Urothelium cell line (cell line): ENCODE measurements at places on chromosomes 7 and 10.

GRCh38 chr7:48664241-48664640, 260.1 kb upstream of the CDC14C start:
- no peak for DNase-seq

GRCh38 chr10:63520500-63521415, at the start of gene REEP3:
Gene REEP3, plus strand, starts transcription at chr10:63521401. Its CDS starts 145 bp downstream, at chr10:63521546.
- DNase-seq: peak; percentile 89

- no peak for DNase-seq
These were observed 325.4 kb upstream of the SEMA3C start for GRCh38 chr7:81244224-81244623.

GRCh38 chr7:19410691-19411090, 265.5 kb upstream of the FERD3L start:
- DNase-seq: no peak

- no peak for DNase-seq
These were observed 88.9 kb upstream of the NEBL start for GRCh38 chr10:20986049-20986448.

DNA sequence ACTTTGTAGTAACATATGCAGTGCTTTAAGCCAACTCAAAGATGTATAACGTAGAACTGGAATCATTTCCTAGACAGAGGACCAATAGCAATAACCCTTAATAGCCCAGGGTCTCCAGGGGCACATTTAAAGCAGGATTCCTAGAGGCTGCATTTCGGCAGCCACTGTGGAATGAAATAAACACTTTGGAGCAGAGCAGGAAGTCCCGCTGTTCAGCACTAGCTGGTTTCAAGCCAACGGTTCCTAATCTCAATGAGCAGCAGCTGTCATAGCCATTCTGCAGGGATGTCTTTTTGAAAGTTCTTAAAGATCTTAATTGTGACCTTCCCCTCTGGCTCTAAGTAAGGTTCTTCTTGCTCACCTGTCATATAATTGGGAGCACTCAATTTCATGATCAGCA, 18.4 kb upstream of the MACROH2A2 start:
- DNase-seq: no peak

GRCh38 chr7:30403477-30403876, 75.1 kb downstream of the NOD1 start:
- no peak for DNase-seq

- DNase-seq: no peak
These were observed 897.9 kb upstream of the AUTS2 start for GRCh38 chr7:68700414-68700813.

DNA sequence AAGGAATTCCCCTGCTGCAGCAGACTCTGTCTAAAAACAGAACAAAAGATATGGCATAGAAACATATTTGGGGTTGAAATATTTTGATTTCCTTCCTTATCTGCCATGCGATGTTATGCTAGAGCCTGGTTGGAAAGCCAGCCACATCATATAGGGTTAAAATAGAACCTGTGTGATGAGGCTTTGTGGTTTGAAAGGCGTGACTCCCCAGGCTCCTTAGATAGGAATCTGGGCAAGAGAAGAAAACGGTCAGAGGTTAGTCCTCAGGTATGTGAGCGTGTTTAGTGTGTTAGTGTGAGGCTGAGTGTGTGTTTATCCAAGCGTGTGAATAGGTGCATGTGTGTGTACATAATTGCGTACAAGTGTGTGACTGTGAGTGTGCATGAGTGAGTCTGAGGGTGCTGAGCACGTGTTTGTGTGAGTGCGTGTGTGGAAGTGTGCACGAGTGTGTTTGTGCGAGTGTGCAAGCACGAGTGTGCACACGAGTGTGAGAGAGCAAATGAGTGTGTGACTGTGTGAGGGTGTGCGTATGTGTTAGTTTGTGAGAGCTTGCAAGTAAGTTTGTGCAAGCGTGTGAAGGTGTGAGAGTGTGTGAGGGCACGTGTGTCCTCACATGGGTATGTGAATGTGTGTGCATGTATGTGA, 79.9 kb downstream of the COL26A1 start:
- peak; percentile 63 for DNase-seq

DNA sequence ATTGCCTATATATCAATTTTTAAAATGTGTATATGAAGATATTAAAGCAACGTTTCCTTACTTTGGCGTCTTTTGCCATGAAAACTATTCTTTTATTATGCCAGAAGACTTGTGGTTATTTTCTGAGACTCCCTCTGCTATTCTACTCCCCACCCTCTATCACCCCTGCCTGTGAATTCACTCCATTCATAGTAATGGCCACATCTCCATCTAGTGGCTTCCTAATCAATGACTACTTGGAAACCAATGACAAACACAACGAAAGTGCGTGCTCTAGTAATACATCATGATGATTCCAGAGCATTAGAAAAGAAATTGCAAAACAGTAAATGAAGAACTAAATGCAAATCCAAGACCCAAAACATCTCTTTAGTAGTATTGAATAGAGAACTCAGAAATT, 186.7 kb upstream of the HGF start:
- peak; percentile 51 for DNase-seq

- DNase-seq: no peak
These were observed 541 bp downstream of the ELMO1 start for GRCh38 chr7:37448011-37448635.

DNA sequence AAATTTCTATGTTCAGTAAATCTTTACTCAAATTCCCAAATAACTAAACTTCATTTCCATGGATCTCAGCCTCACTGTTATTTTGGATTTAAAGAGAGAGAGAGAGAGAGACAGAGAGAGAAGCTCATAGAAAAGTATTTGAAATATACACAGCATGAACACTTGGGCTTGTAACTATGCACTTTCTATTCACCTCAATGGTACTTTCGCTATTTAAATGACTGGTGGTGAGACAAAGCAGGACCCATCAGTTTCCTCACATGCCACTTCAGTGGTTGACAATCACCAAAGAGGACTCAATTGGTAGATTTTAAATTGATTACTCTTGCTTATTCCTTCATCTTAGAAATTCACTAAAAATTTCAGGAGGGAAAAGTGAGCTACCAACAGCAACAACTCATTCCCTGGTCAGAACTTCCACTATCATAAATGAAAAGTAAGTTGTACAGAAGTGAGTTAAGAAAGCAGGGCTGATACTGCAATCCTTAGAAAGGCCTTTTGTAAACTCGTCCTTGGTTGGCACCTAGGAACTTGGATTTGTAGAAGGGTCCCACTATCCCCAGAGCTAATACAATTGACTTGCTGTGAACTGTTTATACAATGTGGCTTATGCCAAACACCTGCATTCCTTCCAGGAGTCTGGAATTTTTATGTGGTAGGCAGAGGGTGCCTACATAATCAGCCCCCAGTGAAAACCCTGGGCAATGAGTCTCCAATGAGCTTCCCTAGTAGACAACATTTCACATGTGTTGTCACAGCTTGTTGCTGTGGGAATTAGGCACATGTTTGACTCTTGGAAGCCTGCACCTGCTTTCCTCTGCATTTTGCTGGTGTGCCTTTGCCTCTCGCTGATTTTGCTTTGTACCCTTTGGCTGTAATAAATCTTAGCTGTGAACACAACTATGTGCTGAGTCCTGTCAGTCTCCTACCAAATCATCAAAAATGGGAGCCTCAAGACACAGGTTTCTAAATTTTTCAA, 10.8 kb downstream of the ERLIN1 start:
- no peak for DNase-seq

- peak; percentile 60 for DNase-seq
These were observed 84.3 kb upstream of the PHF14 start for GRCh38 chr7:10889266-10889898.

DNA sequence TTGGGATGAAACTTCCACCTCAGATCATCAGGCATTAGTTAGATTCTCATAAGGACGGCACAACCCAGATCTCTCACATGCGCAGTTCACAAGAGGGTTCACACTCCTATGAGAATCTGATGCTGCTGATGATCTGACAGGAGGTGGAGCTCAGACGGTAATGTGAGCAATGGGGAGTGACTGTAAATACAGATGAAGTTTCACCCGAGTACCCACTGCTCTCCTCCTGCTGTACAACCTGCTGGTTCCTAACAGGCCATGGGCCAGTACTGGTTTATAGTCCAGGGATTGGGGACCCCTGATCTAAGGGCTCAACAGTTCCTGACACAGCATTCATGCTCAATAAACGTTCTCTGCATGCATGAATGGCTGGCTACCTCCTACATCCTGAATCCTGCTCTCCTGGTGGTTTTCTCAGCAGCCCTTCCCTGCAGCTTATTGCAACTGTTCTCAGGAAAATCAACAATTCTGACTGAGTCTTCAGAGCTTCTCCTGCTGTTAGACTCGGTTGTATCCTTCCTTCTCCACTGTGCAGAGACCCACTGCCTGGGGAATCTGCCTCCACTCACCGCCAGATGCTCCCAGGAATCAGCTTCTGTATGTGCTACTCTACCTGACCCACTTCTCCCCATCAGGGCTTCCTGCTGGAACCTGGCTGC, 17.4 kb downstream of the PDE6C start:
- no peak for DNase-seq

- DNase-seq: no peak
These were observed 199.1 kb upstream of the LYZL2 start for GRCh38 chr10:30828680-30829079.

- no peak for DNase-seq
These were observed 104.7 kb downstream of the PHF14 start for GRCh38 chr7:11078247-11078834.

- DNase-seq: no peak
These were observed 30.2 kb upstream of the ABI1 start for GRCh38 chr10:26890956-26891355.

- no peak for DNase-seq
These were observed 328.7 kb downstream of the PAXIP1 start for GRCh38 chr7:154674191-154674590.

DNA sequence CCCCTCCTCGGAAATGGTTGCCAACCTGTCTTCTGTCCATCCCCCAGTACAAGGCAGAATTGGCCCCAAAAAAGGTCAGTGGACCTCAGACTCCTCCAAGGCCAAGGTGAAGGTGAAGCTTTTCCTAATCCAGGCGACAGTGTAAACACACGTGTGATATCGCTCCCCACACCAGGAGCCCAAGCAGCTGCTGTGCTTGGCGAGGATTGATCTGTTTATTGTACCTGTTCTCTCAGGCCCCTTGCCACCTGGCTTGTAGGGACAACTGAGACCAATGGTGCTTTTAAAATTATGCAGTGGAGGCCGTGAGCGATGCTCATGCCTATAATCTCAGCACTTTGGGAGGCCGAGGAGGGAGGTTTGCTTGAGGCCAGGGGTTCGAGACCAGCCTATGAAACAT, 66.1 kb upstream of the GTF2IRD1 start:
- DNase-seq: no peak

GRCh38 chr10:33274096-33274785, 60.2 kb downstream of the NRP1 start:
- peak; percentile 53 for DNase-seq

DNA sequence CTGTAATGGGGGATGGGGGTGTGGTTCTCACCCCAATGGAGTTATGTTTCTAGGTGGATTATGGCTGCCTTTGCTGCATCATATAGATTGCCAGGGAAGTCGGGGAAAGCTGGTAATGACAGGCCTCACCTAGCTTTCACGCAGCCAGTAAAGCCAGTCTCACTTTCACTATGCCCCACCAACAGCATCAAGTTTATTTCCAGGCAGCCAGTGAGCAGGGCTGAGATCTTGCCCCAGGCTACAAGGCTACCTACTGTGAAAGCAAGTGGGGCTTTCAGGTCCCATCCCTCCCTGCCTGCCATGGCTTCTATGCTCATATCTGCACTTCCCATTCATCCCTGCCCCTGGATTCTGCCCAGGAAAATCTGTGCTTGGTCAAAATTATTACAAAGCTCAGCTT, 61.7 kb upstream of the NXPH1 start:
- DNase-seq: no peak

DNA sequence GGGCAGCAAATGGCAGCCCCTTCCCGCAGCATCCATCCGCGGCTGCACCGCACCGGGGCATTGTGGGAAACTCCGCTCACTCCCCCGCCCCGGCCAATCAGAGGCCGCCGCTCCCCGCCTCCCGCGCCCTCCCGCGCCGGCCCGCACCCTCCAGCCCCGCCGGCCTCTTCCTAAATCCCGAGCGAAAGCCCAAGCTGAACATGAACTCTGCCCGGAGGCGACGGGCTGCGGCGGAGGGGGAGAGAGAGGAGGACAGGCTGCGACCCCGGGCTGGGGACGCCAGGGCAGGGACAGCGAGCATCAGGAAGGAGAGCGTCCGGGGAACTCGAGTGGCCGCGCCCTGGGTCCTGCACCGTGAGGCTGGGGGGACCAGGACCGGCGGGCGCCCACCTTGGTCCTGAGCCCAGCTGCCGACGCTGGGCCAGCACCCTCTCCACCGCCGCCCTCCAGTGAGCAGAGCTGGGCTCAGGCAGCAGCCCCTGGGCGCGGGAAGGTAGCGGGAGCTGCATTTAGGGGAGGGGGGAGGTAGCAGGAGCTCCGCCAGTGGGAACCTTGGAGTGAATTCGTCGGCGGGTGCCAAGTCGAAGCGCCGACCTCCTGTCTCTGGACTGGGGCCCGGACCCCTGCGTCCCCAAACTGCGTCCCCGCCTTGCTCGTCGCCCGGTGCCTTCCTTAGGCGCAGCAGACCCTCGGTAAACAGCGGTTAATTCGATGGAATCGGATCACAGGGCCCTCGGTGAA, at the start of gene DGKI:
Gene DGKI, minus strand, starts transcription at position 148 of the 741 bp plus-strand sequence.
- DNase-seq: no peak

- DNase-seq: no peak
These were observed 12.6 kb upstream of the DYNC2I1 start for GRCh38 chr7:158843771-158844170.

- DNase-seq: no peak
These were observed 33.7 kb downstream of the RBM28 start for GRCh38 chr7:128309976-128310375.

DNA sequence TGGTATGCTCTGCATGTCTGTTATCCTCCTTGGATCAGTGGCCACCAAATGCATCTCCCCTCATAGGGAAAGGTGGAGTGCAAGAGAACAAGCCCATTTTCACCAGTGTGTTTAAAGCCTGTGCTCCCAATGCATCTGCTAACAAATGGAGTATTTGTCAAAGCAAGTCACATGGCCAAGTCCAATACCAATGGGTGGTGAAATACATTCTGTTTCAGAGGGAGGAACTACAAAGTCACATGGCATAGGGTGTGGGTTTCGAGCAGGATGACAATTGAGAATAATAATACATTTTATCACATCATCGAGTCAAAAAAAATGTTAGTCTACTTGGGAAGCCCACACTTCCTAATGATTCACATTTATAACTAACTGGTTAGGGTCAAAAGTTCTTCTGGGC, 62.7 kb downstream of the SUGCT start:
- no peak for DNase-seq

GRCh38 chr7:37007691-37008090, 283.4 kb upstream of the AOAH start:
- DNase-seq: no peak
